Activated CD4-positive, alpha-beta T cell treated with anti-CD3 and anti-CD28 coated beads for 36 hours (primary cell): ENCODE measurements at places on chromosomes 1 and 21. TPM values are rescaled to one million over a fixed set of nuclear protein-coding genes. Genes with fewer than 3 reads are reported as not detected.

Gene SLC26A9
- not detected for total RNA-seq

Gene USP33
- total RNA-seq = 36.3 TPM

Gene KRTAP19-3
- not detected for total RNA-seq

Gene NOC2L
- total RNA-seq = 134 TPM

Gene MEGF6
- total RNA-seq = 2.6 TPM

Gene GSTM2
- 23.9 TPM for total RNA-seq

Gene MYCL
- total RNA-seq = 0.16 TPM

Gene SPATA45
- not detected for total RNA-seq

Gene EIF2D
- 100 TPM for total RNA-seq

Gene SLFNL1
- 0.14 TPM for total RNA-seq

Gene CLEC20A
- not detected for total RNA-seq

Gene TMPRSS3
- total RNA-seq = 99.1 TPM

Gene FLG2
- not detected for total RNA-seq

Gene TNNI3K
- 0.37 TPM for total RNA-seq

Gene CLCNKA
- total RNA-seq = not detected

Gene ANGPTL3
- total RNA-seq = not detected

Gene IFI44
- 43.1 TPM for total RNA-seq

Gene LCE1A
- not detected for total RNA-seq

Gene TSTD1
- 42.8 TPM for total RNA-seq

Gene FCRL2
- not detected for total RNA-seq

Gene USP16
- total RNA-seq = 41.1 TPM

Gene CXADR
- 0.91 TPM for total RNA-seq

Gene KCND3
- total RNA-seq = not detected

Gene FCAMR
- total RNA-seq = not detected

Gene PGLYRP4
- 0.09 TPM for total RNA-seq

Gene DVL1
- 35.3 TPM for total RNA-seq

Gene MARK1
- not detected for total RNA-seq

Gene ECM1
- 0.96 TPM for total RNA-seq

Gene CSF3R
- total RNA-seq = 0.33 TPM

Gene LAPTM5
- total RNA-seq = 214 TPM

Gene ZBTB8A
- 0.30 TPM for total RNA-seq

Gene GJB3
- not detected for total RNA-seq

Gene WNT9A
- total RNA-seq = 0.04 TPM

Gene C1QC
- total RNA-seq = not detected

Gene MLLT11
- total RNA-seq = 3.3 TPM

Gene C8A
- not detected for total RNA-seq

Gene UQCRHL
- total RNA-seq = 1.4 TPM

Gene KIRREL1
- total RNA-seq = 0.25 TPM

Gene C21orf91
- total RNA-seq = 20.8 TPM
